Stimulated activated CD8-positive, alpha-beta memory T cell treated with anti-CD3 and anti-CD28 coated beads, Interleukin-15, amount 100 ng/mL, for 48 hours (primary cell): ENCODE measurements at places on chromosomes 3 and 15.

DNA sequence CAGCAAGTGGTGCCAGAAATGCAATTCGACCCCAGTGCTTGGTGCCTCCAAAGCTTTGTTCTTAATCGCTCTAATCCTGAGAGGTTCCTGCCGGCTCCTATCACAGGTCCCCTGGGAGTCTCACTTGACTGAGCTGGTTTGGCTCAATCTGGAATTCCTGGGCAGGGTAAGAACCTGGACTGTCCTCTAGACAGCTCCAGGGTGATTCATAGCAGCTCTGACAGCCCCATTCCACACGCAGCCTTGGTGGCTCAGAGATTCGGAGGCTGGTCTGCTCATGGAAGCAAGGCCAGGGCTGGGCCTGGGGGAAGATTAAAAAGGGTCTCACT lies 37.9 kb downstream of the MYO5C start:
- DNase-seq: no peak

GRCh38 chr3:132682201-132682600 lies 22.1 kb downstream of the UBA5 start:
- DNase-seq: no peak

DNA sequence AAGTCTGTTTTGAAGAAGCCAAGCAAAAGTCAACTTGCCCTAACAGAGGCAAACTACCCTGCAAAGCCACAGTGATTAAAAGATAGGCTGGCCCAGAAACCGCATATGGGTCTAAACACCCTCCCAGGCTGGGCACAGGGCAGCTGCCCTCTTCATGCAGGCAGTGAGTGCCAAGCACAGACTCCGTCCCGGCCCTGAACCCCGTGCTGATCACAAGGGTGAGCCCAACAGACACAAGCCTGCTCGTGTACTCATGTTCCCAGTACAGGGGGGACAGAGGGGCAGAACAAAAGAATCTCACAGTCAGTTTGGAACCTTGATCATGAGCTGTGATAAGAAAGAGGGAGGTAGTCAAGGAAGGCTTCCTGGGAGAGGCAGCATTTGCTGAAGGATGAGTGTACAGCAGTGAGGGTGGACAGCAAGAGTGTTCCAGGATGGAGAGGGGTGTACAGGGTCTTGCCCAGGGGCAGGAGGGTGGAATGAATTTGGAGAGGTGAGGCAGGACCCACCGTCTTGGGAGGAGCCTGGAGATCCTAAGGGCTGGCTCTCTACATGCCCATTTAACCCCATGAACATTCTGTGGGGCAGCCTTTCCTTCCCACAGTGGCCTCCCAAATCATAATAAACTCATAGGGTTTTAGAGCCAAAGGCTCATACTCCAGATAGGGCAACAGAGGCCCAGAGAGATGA lies 43.2 kb upstream of the PRR23E start:
- no peak for DNase-seq

GRCh38 chr3:195752546-195753331 lies 32.0 kb downstream of the MUC20 start:
- no peak for DNase-seq

DNA sequence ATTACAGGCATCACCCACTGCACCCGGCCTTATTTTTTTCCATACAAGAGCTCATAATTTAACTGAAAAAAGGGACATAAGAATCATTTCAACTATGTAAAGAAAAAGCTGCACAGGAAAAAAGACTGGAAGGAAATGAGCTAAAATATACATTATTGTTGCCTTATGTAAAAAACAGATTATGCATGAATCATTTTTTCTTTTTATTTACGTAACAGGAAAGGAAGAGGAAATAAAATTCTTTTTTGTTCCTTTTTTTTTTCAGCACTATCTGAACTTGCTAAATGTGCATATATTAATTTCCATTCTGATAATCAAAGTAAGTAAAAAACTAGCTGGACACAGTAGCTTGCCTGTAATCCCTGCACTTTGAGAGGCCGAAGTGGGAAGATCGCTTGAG lies 12.1 kb downstream of the KIF9 start:
- no peak for DNase-seq
